Stimulated activated CD4-positive, alpha-beta T cell treated with anti-CD3 and anti-CD28 coated beads, Interleukin-1b, Interleukin-23, amount 100 ng/mL, for 48 hours (primary cell): ENCODE measurements at places on chromosomes 6 and 20.

DNA sequence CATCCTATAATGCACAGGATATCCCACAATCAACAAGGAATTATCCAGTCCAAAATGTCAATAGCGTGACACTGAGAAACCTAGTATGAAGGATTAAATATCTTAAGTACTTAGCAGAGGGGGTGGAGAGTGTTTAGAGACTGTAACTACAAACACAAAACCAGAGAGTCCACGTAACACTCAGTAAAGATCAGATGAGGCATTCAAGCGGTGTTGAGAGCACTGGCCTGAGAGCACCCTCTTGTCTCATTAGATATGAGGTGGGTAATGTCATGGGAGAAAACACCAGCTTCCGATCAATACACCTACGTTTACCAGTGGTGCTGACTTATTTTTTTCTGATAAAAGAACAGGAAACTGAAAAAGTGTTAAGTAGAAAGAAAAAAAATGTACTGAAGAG lies 2.3 kb downstream of the FAM184A start:
- peak; percentile 52 for DNase-seq

DNA sequence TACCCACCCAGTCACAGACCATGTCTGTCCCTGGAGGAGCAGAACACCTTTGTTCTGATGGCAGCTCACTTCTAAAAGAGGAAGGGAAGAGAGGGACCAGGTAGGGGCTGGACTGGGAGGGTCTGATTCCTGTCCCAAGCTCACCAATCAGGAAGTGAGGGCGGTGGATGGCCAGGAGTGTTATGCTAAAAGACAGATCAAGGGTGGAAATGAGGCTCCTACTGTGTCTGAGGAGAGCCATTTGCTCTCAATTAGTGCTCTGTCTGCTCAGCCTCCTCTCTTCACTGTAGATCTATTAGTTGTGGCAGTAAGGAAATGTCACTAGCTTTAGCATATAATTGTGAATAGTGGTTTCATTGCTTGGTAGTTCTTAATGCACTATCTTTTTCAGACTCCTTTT lies 72.5 kb downstream of the ARMC2 start:
- no peak for DNase-seq

- no peak for DNase-seq
These were observed 105.0 kb upstream of the DUSP22 start for GRCh38 chr6:187210-187861.

DNA sequence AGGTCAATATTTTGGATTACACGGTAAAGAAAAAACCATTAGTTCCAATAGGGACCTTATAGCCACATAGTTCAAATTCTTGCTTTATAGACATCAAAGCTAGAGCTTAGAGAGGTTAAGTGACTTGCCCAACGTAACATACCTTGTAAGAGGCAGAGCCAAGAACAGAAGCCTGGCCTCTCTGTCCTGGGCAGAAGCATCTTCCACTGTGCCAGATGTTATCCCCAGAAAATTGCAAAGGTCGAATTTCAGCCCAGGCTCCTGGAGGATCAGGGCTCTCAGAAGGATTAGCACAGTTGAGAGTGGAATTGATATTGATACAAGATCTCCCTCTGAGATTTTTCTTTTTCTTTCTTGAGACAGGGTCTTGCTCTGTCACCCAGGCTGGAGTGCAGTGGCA lies 6.1 kb downstream of the SMIM28 start:
- no peak for DNase-seq

- DNase-seq = peak; percentile 33
These were observed 28.4 kb upstream of the MAS1L start for GRCh38 chr6:29516108-29516507.

GRCh38 chr6:27825025-27825793 lies 87.0 kb downstream of the OR2B2 start:
- no peak for DNase-seq

DNA sequence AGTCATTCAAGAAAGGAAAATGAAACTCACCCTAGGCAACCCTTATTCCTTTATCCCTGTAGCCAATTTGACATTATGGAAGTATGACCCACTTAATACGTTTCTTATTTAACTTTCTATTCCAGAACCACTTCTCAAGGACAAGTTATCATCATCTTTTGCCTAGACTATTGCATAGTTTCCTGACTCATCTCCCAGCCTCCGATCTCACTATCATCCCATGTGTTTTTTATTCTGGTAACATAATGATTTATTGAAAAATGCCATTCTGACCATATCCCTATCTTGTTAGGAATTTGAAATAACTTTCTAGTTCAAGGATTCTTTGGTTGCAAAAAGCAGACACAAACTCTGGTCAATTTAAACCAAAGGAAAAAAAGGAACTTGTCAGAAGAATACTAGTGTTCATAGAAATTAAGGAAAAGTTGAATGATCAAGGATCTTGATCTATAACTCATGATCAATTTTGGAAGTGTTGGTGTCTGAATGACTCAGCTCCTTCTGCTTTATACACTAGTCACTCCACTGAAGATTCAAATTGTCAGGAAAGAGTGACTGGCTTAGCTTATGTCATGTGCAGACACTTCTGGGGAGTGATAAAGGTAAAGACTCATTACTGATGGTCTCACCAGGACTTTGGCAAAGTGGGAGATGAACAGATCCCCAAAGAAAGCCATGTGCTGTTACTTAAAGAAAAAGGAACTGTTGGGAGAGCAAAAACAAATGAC lies 8.5 kb upstream of the TINAG start:
- no peak for DNase-seq

DNA sequence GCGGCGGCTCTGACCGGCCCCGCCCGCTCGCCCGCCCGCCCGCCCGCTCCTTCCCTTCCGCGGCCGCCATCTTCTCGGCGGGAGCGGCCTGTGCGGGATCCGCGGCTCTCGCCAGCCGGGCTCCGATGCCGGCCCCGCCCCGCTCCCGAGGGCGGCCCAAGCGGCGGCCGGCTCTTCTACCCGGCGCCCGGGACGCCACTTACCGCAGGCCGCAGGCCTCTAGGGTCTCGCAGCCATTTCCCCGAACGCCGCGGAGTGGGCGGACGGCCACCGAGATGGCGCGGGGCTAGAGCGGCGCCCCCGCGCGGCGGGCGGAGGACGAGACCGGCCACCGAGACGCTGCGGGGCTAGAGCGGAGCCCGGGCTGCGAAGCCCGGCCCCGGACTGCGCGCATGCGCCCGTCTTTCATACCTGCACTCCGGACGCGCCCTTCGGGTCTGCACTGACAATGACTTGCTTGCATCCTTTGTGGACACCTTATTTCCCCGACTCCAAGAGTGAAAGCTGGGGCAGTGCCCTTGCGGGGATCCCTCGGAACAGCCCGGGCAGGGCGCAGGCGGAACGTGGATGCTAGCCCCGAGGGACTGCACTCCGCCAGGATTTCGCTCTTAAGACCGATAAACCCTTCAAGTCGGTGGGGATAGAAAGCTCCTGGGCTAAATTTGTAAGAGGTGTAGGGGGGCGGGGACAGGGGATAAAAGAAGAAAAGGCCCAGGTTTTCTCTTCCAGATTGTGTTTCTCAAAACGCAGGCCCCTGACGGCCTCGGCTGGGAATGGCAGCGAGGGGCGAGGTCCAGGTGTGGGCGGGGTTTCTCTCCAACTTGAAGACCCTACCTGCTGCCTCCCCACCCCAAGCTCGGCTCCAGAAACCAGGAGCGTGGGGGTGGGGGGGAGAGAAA lies at the start of gene DIDO1:
DIDO1 (minus strand) TSS at position 277 of the 899 bp plus-strand sequence.
- DNase-seq = peak; percentile 90

GRCh38 chr6:10441004-10441654 lies 26.3 kb upstream of the TFAP2A start:
- no peak for DNase-seq

DNA sequence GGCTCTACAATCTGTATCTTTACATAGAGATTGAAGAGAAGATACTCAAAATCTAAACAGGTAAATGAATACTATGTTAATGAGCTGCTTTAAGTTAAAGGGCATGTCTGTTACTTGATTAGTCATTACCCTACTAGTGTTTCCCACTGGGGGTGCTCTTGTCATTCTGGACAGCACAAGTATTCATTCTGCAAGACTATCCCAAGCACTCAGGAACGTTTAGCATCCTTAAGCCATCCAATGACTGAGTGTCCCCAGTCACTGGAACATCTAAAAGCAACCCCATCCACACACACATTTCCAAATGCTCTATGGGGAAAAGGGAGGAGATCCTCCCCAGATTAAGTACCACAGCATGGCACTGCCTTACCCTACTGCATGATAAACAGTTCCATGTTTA lies 25.7 kb downstream of the EZR start:
- no peak for DNase-seq

DNA sequence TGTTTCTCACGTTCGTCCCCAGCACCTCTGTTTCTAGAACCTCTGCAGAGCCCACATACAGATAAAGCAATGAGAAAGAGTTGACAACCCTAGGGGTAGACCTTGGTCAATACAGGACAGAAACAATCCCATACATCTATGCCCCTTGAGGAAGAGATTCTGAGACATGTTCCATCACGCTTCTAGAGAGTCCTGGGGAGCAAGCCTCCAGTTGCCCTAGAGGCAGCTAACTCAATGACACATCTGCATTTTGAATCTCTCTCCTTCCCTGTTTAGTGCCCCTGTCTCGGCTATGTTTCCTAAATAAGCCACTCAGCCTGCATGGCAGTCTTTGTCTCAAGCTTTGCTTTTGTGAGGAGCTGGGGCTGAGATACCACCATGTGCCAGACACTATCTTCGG lies 435.3 kb downstream of the CD83 start:
- no peak for DNase-seq

- no peak for DNase-seq
These were observed 34.3 kb downstream of the KCNB1 start for GRCh38 chr20:49447946-49448809.

DNA sequence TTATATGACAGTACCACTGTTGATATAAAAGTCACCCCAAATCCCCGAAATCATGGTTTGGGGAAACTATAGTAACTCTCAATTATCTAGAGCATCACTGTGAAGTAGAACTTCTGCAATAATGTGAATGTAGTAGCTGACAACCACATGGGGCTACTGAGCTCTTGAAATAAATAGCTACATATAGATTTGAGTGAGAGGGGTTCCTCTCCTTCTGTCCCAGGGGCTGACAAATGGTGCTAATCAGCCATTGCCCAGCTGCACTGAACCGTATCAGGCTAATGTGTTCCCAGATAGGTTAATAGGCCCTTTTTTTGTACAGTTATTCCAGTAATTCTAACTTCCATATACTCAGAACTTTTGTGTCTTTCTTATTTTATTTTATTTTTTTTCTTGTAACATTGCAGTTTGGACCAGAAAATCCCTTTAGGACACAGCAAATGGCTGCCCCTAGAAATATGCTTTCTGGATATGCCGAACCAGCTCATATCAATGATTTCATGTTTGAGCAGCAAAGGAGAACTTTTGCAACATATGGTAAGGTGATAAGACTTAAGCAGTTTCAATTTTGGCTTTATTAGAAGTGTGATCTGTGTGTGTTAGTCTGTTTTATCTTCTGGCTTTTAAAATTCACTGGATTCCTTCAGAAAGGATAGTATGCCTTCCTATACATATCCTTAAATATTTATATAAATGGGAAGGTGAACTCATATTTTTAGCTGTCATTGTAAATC lies 21.1 kb downstream of the CDC40 start:
- no peak for DNase-seq

DNA sequence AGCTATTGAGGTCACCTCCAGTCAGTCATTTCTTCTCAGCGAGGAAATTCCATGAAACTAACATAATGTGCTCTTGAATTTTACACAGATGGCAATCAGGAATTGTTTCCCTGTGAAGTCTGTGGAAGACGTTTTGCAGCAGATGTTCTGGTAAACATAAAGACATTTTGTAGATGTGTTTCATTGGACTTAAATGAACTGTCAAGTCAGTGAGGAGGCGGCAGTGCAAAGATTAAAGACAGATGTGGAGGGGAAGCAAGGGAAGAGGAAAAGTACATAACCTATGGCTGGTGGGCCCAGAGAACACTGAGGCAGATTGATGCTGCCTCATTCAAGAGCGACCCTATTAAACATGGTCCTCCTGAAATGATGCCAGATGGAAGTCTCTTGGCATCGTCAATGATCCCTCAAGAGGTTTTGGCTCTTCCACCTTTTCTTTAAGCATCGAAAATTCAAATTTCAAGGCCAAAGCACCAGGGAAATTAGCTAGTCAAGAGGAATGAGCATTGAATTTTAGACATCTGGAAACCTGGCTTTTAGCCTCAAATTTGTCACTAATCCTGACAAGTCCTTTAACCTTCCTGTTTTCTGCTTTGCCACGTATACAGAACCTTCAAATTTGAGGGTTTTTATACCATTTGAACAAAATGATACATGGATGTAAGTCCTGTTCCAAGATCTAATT lies 20.1 kb downstream of the ZC2HC1B start:
- DNase-seq = no peak

- no peak for DNase-seq
These were observed 300.6 kb upstream of the ECI2 start for GRCh38 chr6:4435981-4436445.

- no peak for DNase-seq
These were observed 1.5 kb upstream of the MAS1L start for GRCh38 chr6:29489286-29489685.

GRCh38 chr6:163897669-163898068 lies 483.2 kb downstream of the QKI start:
- no peak for DNase-seq

DNA sequence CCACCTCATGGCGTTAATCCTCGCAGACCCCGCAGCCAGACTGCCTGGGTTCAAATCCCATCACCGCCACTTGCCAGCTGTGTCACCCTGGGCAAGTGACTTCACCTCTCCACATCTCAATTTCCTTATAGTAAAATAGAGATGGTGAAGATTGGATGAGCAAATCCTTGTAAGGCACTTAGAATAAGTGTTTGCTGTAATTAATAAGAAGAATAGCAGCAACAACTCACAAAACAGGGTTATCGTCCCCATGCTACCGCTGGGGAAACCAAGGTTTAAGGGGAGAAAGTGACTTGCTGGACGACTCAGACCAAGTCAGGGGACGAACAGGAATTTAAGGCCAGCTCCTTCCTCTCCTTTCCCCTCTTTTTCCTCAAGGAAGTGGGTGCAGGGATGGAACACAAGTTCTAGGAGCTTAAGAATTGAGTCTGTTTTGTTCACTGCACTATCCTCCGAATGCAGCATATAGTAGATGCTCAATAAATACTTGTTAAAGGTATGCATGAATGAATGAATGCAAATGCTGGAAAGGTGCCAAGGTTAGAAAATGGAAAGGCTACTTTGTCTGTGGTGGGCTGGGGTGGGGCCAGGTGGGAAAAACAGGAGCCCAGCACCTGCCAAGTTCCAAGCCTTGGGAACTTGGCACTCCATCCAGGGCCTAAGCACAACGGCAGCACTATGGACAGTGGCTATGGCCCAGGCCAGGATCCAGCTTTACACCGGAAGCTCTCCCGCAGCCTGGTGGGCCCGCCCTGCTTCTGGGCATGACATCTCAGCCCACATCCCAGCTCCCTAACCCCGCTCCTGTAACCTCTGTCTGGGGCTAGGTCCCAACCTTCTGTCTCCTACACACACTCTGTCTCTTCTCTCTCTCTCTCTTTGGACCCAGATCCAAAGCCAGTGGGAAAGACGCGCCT lies 4.9 kb upstream of the CDH22 start:
- DNase-seq = no peak

DNA sequence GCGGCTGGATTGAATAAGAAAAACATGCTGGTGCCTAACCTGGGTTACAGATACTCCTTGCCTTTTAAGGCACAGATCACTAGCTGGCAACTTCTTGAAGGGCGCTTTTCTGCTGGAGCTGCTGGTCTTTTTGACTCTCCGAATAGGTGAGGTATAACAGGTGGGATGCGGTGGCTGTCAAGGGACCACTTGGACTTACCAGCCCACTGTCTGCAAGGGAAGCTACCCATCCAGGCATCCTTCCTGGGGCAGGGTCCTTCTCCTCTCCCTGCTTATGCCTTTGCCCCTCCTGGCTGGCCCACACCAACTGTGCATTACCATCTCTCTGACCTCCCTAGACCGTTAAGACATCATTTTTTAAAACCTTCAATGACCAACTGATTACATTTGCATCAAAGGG lies 57.4 kb downstream of the NPEPL1 start:
- DNase-seq = no peak
